ENCODE measurements at places on chromosomes 16 and 17.
A peak's percentile ranks its signal among the peaks of the same experiment; 100 is the strongest.

- peak; percentile 61 for DNase-seq
Measured at GRCh38 chr16:19898924-19899604, 14.4 kb upstream of the GPRC5B start.

DNA sequence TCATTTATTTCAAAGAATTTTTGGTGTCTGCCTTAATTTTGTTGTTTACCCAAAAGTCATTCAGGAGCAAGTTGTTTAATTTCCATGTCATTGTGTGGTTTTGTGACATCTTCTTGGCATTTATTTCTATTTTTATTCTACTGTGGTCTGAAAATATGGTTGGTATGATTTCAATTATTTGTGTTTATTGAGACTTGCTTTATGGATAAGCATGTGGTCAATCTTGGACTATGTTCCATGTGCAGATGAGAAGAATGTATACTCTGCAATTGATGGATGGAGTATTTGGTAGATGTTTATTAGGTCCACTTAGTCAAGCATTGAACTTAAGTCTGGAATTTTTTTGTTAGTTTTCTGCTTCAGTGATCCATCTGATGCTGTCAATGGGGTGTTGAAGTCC lies 383.0 kb downstream of the PMP22 start:
- DNase-seq: no peak

GRCh38 chr16:80875616-80876015 lies 71.2 kb upstream of the CDYL2 start:
- no peak for DNase-seq

- no peak for DNase-seq
Measured at GRCh38 chr17:8481089-8481488, 45.4 kb downstream of the NDEL1 start.

DNA sequence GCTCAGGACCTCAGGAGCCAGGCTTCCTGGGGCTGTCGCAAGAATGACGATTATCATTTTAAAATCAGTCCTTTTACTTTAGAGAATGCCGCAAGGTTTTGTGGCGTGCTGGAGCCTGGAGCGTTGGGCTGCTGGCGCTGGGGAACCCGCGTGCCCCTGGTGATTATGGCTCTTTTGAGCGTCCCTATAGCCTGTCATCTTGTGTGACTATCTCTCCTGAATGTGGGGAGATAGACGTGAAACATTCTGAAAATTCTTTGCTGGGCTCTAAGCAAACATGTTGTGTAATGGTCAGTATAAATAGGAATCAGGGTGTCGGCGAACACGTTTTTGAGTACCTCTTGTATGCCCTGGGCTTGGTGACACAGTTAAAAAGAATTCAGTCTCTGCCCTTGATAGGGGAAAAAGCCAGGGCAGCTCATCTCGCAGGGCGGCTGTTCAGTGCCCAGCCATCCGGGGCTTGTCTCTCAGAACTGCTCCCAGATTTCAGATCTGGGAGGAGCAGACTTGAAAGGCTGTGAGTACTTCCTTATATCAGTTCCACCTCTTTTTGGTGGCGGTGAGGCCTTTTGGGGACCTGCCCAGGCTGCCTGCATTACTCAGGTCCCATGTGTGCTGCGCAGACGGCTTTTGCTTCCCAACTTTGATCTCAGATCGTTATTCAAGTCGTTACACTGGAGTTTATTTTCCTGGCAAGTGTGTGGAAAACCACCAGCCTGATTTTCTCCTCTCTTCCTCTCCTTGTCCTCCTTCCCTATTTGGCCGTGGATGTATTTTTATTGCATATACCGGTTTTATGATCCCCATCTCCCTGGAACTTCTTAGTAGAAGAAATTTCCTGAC lies 973 bp downstream of the SLC7A6 start:
- DNase-seq: peak; percentile 70

DNA sequence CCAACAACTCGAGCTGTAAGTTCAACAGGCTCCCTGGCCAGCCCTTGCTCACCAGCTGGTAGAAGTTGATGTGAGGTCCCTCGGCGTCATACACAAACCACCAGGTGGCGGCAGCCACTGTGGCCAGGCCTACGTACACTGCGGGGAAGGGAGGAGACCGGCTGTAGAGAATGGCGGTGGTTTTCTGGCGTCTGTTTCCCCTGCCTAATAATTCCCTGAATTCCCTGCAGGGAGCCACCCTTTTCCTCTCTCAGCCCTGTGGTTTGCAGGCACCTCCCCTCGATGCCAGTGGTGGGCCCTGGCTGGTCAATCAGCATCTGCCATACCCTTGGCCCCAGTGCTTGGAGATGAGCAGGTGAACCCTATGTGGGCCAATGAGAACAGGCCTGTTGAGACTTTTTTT lies 18.9 kb upstream of the P2RX1 start:
- DNase-seq: no peak

DNA sequence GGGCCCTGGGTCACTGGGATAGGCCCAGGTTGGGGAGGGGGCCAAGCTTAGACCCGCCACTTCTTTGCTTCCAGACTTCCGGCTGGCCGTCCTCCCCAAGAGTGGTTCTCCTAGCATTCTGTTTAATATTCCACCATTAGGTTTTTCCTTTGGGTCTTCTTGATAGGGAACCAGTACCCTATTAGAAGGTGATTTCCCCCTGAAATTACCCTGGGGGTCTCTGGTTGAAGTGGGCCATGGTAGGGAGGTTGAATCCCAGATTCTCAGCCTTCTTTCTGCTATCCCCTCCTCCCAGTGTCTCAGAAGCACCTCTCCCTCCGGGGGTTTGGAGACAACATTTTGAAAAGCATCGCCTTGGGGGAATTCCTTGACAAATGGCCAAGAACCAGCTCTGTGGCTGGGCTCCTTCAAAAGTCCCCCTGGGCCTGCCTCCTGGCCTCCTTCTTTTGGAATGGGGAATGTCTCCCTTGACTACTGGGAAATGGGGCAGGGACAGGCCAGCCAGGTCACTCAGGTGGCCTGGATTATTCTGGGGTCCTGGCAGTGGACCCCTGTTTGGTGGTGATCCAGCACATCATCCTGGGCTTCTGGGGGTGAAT lies 5.7 kb downstream of the LASP1 start:
- DNase-seq: no peak

DNA sequence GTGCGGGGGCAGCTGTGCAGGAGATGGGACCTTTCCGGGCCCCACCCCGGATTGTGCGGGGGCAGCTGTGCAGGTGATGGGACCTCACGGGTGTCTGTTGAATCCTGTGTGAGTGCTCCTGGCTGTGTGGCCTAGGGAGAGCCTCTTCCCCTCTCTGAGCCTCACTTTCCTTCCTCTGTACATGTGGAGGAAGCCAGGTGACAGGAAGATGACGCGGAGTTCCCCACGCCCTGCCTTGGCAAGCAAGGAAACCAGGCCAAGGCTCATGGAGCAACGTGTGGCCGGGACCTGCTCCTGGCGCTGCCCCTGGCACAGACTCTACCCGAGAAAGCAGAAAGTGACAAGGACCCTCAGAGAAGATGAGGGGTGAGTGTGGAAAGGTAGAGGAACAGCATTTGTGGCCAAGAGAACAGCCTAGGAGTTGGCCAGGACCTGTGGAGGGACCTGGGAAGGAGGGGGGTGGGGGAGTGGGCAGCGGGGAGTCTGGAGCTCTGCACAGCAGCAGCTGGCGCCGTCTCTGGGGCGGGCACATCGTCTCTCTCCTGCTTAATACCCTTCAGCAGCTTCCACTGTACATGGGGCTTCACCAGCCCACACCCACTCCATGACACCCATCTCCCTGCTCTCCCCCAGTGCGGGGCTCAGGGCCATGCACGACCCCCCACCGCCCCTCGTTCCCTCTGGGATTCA lies 38.4 kb upstream of the PABPN1L start:
- DNase-seq: no peak

GRCh38 chr17:62030264-62030663 lies 34.8 kb downstream of the MED13 start:
- DNase-seq: no peak

DNA sequence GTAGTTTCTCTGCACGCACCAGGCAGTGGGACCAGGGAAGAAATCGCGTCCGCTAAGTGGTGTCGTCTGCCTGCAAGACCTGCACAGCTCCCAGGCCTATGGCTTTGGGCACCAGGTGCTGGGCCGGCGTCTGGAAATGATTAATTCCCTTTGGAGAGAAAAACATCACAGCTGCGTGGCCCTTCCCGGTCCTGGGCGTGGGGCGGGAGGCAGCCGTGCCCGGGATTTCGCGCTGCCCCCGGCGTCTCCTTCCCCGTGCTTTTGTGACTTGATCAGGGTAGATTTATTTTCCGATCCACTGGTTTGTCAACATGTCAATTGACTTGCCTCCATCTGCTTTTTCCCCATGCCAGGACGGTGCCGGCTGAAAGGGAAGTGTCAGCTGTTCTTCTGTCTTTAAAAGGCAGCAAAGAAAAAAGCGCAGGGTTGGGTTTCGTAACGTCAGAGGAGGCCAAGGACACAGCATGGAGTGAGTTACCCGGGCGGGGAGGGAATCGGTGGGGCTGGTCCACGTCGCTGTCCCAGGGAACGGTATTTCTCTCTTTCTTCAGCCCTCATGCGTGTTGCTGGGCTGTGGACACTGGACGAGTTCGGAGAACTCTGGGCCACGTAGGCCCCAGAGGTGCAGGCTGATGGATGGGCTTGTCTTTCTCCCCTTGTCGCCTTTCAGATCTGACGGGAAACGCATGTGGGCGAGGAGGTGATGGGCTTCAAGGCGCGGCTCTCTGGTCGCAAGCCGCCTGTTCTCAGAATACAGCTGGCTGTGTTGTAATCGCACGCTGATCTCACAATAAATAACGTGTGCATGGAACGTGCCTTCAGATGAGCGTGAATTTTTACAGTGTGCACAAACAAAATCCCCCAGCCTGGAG lies 188.1 kb upstream of the ZNF469 start:
- no peak for DNase-seq

- DNase-seq: no peak
Measured at GRCh38 chr16:11682655-11683096, 14.4 kb downstream of the SNN start.

GRCh38 chr17:1628856-1629503 lies 346 bp upstream of the SLC43A2 start:
- peak; percentile 93 for DNase-seq

- DNase-seq: no peak
Measured at GRCh38 chr16:3781421-3781820, 64.1 kb upstream of the TRAP1 start.

DNA sequence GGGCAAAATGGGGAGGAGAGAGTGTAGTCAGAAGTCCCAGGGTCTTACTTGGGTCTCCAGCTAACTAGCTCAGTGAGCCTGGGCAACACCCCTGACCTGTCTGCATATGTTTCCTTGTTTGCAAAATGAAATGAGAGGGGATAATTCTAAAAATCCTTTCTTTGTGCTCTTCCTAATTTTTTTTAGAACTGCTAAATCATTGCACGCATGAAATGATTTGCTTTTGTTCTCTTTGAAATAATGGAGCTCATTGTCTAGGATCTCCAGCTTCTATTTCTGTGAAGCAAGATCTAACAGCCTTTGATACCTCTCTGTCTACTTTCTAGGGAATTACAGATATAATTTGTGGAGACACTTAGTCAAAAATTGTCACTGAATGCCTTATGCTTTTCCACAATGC lies 181.3 kb downstream of the CDH13 start:
- no peak for DNase-seq

DNA sequence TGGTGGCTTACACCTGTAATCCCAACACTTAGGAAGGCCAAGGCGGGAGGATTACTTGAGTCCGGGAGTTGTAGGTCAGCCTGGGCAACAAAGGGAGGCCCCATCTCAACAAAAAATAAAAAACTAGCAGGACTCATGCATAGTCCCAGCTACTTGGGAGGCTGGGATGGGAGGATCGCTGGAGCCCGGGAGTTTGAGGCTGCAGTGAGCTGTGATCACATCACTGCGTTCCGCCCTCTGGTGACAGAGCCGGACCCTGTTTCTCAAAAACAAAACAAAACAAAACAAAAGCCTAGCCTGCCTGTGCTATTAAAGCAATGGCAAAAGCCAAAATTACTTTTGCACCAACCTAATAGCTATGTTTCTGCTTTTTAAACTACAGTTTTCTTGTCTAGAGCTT lies 1.5 kb downstream of the FCSK start:
- no peak for DNase-seq

DNA sequence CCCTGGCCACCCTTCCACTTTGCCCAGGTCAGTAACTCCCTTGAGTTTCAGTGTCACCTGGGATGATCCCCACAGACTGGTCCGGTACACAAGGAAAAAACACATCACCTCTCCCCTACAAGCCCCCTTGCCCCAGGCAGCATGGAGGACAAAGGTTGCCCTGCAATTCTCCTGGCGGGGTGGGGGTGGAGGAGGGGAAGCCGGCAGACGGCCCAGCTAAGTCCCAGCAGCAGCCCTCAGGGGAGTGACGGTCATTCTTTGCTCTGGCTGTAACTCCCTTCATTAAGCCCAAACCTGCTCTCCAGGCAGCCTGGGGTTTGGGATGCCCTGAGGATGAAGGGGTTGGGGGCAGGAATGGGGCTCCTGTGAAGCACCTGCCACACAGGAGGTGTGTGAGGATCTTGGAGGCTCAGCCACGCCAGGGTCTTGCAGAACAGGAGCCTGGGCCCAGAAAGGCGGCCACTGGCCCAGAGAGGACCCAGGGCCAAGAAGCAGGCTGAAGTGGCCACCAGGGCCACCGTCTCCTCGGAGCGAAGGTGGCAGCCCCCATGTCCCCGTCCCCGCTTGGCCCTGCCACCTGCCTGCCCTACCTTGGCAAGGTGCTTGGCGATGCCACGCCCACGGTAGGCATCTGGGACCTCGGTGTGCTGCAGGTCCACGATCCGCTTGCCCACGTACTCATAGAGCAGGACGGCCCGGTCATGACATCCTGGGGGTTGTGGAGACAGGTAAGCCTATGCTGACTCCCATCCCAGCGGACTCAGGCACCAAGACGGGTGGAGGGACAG lies 9.5 kb downstream of the NATD1 start:
- DNase-seq: no peak

- no peak for DNase-seq
Measured at GRCh38 chr16:78289844-78290277, 190.4 kb downstream of the WWOX start.

- DNase-seq: no peak
Measured at GRCh38 chr17:72518159-72518732, 397.4 kb downstream of the SOX9 start.

DNA sequence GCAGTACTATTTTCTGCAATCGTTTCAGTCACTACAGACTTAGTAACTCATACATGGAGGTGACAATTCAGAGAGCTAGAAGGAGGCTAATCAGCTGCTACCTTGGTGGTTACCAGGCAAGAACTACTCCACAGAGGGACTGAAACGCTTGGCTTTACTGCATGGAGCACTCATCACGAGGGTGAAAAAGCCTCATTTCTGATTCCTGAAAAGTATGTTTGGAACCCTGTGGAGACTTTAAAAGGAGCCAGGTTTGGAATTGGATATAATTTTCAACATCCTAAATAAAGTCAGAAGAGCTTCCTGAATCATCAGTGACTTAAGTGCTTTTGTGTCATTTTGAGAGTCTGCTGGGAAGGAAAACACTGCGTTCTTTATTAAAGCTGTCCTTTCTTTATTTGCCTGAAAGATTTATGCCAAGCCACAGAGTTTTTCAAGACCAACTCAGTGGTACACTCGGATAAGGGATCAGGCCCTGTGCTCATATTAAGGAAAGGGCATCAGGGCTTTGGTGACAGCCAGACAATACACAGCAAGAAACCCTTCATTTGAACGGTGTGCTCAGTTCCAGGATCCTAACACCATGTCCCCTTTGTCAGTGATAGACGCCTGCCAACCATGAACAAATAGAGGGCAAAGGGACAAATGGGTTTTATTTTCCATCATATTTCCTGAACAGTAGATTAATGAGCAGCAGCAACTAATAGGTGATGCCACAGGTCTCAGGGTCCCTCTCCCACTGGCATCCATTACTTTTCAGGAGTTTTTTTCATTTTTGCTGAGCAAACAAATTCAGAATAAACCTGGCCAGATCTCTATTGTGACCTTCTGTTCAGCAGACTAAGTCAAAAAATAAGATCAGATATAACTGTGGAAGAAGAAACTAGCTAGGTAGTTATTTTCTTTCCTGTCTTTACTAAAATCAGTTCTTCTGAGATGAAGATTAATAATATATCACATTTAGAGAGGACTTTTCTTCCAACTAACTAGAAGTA lies 80.5 kb upstream of the CLEC18B start:
- no peak for DNase-seq

Data from activated CD8-positive, alpha-beta memory T cell treated with anti-CD3 and anti-CD28 coated beads, Interleukin-2, amount 50 U/mL, for 48 hours (primary cell).